ENCODE measurements at places on chromosomes 7 and 10.

DNA sequence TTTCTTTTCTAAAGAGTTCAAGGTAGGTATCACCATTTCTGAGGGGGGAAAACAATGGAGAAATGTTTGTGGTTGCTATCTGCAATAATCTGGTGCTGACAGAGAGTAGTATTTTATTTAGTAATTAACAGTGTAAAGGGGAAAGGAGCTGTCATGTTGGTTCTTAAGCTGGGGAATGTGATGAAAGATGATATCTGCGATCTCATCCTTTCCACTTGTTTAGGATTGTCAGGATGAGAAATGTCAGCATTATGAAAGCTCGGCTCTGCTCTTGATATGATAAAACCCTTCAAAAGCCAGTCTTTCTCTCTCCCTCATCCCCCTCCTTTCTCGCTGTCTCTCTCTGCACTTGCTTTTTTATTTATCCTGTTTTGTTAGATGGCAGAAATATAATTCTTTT lies 106.1 kb downstream of the POU6F2 start:
- DNase-seq = no peak

- DNase-seq = no peak
These were observed 210.5 kb downstream of the ETV1 start for GRCh38 chr7:13778967-13779366.

DNA sequence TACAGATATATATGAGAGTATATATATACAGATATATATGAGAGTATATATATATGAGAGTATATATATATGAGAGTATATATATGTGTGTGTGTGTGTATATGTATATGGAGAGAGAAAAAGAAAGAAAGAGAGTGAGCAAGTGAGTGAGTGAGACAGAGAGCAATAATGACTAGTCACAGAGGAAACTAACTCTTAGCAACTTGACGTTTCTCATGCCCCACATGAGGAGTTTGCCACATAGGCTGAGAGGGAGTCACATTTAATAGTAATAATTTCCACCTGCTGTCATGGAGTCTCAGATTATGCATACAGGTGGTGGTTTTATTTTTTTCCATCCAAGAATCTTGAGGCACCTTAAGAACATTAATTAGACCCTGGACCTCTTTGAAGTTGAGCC lies 199.9 kb downstream of the GATA3 start:
- DNase-seq = no peak

- no peak for DNase-seq
These were observed 16.3 kb upstream of the BAMBI start for GRCh38 chr10:28661035-28661434.

DNA sequence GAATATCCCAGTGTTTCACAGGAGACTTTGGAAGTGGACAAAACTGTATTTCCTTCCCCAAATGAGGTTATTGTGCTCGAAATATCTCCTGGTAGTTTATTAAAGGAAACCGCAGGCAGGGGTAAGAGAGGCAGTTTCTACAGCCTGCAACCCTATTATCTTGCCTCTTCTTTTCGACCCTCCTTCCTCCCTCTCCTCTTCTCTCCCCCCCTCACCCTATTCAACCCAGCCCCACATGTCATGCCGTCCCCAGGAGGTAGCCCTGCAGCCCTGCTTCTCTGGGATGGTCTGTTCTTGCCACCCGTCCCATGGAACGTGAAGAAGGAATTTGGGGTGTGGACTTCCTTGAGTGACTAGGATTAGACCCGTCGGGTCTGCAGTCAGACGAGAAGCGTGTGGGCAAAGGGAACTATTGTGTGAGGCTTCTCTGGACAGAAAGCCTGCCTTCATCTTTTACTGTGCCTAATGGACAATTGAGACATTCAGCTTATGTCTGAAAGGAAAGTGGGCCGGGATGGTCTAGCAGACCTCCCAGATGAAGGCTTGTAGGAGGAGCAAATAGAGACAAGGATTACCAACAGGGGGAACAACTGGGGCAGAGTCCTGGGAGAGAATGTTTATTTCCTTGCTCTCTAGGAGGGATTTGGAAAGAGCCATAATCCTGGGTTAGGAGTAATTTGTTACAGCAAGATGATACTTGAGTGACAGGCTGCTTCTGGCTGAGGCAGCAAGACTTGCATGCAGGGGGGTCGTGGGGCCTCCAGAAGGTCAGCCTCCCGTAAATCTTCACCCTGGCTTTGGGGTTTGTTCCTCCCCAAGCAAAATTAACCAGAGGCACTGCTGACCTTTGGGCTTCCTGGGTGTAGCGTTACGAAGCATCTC lies 77.8 kb downstream of the TCF7L2 start:
- DNase-seq = no peak

- DNase-seq = no peak
These were observed 100.5 kb downstream of the CXCL12 start for GRCh38 chr10:44284198-44285084.

DNA sequence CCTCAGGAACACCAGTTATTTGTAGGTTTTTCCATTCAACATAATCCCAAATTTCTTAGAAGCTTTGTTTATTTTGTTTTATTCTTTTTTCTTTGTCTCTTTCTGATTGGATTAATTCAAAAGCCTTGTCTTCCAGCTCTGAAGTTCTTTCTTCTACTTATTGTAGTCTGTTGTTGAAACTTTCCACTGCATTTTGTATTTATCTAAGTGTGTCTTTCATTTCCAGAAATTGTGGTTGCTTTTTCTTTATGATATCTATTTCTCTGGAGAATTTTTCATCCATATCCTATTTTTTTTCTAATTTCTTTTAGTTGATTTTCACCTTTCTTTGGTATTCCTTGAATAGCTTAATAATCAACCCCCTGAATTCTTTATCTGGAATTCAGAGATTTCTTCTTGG lies 58.5 kb downstream of the SLC18A2 start:
- DNase-seq = no peak

DNA sequence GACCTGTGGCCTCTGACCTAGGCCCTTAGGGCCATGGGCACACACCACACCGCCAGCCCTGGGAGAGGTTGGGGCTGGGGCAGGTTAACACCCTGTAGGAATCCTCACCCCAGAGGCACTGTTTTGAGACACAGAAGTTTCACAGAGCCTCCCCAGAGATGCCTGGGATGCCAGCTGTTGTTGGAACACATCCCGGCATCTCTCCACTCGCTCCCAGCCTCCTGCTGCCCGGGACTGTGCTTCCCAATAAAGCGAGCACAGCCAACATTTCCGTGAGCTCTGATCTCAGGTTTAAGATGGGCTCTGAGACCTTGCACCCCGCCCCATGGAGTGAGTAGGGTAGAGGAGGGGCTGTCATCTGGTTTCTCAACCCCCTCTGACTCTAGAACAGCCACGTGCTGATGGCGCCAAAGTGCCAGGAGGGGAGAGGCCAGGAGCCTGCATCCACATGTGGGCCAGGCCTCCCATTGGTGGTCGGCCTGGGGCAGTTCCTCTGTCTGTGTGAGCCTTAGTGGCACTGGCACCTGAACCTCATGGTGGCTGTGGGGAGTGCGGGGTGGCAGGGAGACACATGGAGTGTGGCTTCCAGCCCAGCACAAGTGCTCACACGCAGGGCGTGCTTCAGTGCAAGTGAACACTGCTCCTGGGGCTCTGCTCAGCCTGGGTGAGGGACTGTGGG lies 54.7 kb downstream of the RASGEF1A start:
- DNase-seq = no peak

DNA sequence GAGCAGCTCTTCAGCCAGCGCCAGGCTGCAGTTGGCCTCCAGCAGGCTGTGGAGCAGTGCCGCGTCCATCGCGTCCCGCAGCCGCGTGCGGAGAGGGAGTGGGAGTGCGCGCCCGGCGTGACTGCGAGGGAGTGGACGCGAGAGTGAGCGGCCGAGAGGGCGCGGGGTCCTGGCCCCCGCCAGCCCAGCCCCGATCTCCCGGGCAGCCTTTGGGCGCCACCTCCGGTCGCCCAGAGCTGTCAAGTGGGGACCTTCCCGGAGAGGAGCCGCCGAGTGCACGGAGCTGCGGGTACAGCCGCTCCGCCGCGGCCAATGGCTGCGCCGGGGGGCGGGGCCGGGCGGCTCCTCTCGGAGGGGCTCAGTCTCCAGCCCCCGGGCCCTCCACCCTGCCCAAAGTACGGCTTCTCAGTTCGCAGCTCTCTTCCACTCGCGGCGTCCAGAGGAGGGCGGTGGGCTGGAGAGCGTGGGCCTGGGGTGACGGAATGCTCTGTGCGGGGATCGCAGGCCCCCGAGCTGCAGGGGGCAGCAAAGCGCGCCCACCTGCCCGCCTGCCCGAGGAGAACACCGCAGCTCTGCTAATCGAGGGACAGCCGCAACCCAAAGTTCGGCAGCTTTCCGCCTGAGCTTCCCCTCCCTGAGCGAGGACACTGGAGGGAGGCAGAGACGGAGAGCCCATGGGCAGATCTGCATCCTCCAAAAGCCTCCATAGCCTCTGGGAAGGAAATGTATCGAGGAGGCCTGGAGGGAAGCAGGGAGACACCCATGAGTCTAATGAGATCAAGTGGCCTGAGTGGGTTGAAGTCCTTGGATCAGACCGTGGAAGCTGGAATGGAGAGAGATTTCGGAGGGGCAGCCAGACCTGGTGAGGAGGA lies at the start of gene CRHR2:
CRHR2 (minus strand) TSS at position 245 of the 872 bp plus-strand sequence; CDS start at position 69, 176 bp downstream.
- no peak for DNase-seq

- no peak for DNase-seq
These were observed 87.0 kb downstream of the ARMH3 start for GRCh38 chr10:101968940-101969321.

DNA sequence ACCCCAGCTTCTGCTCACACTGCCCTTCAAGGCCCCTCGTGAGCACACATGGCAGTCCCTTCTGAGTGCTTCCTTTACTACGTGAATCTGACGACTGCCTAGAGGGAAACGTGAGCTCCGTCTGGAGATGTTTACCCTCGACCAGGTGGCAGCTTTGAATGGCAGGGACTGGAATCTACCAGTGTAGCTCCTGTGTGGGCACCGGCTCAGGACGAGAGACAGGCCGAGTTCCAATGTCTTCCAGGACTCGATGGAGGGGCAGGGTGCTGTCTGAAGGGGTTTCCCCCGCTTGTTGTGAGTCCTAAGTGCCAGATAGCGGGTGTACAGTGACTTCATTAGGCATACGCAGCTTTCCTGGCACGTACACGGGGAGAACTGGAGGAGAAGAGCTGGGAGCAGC lies 229.9 kb downstream of the ADARB2 start:
- no peak for DNase-seq

- no peak for DNase-seq
These were observed 8.4 kb downstream of the ZYX start for GRCh38 chr7:143389316-143390103.

- no peak for DNase-seq
These were observed 272.2 kb upstream of the YAE1 start for GRCh38 chr7:39294022-39294421.

- DNase-seq = no peak
These were observed 121.1 kb downstream of the MALRD1 start for GRCh38 chr10:19169684-19170083.

GRCh38 chr7:145584401-145584800 lies 532.2 kb upstream of the CNTNAP2 start:
- no peak for DNase-seq

GRCh38 chr7:3915337-3915878 lies 614.4 kb downstream of the SDK1 start:
- no peak for DNase-seq

DNA sequence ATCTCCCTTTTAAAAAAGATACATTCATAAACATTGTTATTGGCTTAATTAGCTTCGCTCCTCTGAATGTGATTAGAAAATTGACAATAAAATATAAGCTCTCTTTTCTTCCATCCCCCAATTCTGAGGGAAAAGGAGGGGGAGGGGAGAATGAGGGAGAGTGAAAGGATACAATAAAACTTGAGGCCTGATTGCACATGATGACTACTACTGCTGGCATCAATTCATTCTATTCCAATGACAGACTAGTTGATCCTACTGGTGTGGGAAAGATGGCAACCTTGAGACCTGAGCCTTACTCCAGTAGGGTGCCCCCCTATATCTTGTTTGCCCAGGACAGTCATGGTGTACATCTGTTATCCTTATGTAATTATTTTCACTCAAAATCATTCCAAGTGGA lies 4.5 kb upstream of the IQUB start:
- no peak for DNase-seq

DNA sequence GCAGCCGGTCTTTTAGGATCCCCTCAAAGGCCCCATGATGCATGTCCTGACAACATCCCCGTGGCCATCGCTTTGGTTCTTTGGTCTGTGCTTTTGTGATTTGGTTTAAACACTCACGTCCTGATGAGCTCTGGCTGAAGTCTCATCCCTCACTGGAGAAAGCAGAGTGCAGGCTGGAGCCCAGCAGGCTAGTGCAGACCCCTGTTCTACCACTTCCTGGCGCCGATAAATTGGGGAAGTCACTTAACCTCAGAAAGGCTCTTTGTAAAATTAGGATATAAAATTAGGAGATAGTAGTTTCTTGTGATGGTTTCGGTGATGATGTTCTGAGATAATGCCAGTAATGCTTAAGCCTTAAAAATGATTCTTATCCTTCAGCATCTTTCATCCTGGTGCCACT lies 307.6 kb downstream of the GFRA1 start:
- DNase-seq = no peak

- DNase-seq = no peak
These were observed 86.6 kb downstream of the TCF7L2 start for GRCh38 chr10:113036619-113037018.

DNA sequence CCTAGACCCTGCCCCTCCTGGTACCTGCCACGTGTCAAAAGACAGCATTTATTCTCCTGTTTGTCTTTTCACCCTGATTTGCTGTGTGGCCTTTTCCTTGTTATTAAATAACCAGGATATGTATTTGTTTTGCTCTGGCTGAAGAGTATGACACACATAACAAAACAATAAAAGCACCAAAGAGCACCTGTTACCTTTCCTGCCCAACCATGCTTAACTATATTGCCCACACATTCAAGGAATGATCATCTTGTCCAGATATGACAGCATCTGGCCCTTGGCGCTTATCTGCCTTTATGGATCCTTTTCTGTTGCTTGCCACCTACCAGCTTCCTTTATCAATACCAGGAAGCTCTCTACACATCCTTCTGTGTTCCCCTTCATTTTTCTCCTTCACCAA lies 357.7 kb downstream of the FGFR2 start:
- DNase-seq = no peak

- DNase-seq = no peak
These were observed 109.8 kb upstream of the IL6 start for GRCh38 chr7:22617166-22617565.

DNA sequence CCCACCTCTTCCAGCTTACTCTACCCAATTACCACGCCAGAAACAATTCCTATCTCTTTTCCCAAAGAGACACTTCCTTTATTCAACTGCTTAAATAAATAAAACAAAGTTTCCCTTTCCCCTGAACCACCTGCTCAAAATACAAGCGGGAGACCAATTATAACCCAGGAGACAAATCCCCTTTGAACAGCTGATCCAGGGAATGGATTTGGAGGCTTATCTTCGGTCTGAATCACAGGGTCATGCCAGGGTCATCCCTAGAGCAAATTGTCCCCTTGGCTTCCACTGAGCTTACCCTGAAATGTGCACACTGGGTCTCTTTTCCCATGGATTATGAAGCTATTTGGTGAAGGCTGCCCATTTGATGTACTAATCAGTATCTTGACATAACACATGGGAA lies 99.9 kb upstream of the JAZF1 start:
- no peak for DNase-seq

Measured in NCI-H187 treated with DMSO at 0.1 percent for 48 hours (cell line).